ENCODE measurements at places on chromosomes 11 and 22. TPM values are rescaled to one million over a fixed set of nuclear protein-coding genes. Genes with fewer than 3 reads are reported as not detected.
A peak's percentile ranks its signal among the peaks of the same experiment; 100 is the strongest.

DNA sequence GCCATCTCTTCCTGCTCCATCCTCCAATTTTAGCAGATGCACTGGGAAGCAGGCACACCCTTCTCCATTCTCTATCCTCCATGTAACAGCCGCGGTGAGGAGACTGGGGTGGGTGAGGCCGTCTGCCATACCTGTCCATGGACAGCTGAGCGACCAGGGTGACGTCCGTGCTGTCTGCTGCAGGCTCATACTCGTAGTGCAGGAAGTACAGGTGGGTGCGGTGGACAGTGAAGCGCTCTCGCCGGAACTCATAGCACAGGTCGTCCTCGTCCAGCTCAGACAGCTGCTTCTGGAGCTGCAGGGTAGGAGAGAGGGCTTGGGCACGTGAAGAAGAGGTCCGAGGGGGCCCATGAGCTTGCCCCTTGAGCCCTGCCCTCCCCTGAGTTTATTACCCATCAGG is 257.8 kb upstream of the SYN3 start:
- DNase-seq = no peak

- peak; percentile 31 for DNase-seq
Measured at GRCh38 chr11:74138021-74138420, 32.8 kb downstream of the C2CD3 start.

GRCh38 chr11:120590472-120590871 is 78.9 kb downstream of the GRIK4 start:
- DNase-seq = no peak

The PIWIL4 gene
- 5.1 TPM for polyA plus RNA-seq
